ENCODE measurements at places on chromosomes 3 and 15.

DNA sequence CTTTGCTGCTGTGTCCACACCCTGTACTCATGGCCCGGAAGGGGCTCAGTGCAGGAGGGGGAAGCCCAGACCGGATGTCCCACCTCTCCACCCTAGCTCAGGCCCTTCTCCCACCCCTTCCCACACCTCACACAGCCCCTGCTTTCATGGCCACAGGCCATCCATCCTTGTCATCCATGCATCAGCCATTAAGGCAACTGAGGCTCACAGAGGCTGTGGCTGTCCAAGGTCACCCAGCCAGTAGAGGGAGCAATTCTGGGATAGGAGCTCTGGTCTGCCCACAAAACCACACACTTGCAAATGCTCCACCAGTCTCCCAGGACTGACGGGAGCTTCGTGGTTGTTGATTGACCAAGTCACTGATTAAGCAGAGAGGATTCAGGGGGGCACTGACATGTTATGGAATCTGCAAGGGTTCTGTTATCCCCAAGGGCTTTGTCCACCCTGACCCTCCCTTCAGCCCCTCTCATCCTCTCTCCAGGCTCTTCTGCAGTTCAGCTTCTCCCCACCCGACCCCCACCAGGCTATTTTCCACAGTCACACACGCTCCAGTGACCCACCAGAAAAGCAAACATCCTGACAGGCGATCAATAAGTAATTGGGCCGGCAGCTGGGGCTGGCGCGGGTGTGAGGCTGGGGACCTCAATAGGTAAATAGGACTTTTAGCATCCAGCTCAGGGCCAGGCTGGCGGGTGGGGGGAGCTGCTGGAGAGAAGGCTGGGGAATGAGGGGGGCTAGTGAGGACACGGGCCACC, 15.1 kb downstream of the LINGO1 start:
- DNase-seq: no peak

- DNase-seq: no peak
Measured at GRCh38 chr3:76972624-76973296, 67.1 kb upstream of the ROBO2 start.

DNA sequence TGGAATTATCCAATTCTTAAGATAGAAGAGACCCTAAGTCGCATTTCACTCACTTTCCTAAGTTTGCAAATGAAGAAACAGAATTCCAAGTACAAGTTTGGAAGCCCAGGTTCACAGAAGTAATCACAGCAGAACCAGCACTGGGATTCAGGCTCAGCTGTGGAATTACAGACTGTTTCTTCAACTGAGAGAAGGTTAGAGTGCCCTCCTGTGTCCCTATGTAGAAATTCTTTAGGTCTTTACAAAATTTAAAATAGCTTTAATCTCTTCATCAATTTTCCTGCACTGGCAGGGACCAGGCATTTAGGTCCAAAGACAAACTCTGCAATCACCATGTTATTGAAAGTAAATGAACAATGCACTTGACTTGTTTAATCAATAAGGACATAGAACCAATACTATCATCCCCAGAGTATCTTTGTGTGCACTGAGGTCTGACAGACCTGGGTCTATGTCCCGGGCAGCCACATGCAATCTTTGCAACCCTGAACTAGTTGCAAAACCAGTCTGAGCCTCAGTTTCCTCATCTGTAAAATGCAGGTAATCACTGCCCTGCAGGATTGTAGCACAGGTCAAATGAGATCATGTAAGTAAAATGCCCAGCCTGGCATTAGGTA, 96.3 kb upstream of the ZBED2 start:
- no peak for DNase-seq

GRCh38 chr3:17742880-17743657, 638 bp upstream of the TBC1D5 start:
- DNase-seq: no peak

DNA sequence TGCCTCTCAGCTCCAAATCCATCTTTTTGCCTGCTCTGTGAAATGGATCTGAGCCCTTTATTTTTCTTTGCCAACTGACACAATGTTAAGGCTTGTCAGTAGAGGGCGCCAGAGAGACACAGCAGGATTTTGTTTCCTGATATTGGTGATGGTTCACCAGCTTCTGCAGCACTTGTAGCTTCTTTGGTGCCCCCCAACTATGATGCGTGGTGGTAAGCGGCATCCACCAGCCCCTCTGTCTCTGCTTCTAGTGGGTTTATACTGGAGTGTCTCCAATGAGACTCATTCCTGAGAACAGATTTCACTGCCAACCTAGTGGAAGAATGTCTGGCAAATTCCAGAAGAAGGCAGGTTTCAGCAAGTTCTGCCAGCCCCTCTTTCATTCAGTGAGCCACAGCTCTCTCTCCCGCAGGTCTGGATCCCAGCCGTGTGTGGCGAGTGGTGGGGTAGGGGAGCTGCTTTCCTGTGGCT, 471.9 kb upstream of the FRG2C start:
- no peak for DNase-seq

DNA sequence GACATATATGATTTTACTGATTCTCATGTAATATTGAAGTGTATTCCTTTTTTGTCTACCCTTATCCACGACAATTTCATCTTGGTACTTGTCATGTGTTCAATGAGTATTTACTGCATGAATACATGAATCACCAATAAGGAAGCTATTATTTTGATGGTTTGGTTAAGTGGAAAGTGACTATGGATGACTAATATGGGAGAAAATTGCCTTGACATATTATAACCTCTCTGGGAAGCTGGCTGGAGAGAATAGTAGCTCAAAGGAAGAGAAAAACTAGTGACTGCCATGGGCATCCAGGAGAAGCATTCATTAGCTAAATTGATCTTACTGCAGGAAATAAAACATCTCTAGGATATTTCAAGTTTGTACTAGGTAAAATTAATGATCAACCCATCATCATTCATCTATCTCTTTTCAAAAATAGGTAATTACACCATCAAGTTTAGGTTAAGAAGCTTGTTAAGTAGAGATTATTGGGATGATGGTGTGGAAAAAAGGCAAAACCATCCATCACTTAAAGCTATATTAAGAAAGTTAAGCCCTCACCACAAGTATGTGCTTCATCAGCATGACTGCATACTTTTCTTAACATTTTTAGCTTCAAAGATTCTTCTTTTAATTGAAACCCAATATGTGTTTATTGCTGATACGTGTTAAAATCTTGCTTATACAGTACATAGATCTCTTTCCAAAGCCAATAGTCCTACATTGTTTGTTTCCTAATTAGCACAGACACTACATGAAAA, 455.2 kb upstream of the ARPP21 start:
- no peak for DNase-seq

GRCh38 chr15:40354408-40355171, 3.4 kb upstream of the DISP2 start:
- DNase-seq: peak; percentile 34

GRCh38 chr3:190004656-190005055, 116.0 kb downstream of the P3H2 start:
- DNase-seq: no peak

DNA sequence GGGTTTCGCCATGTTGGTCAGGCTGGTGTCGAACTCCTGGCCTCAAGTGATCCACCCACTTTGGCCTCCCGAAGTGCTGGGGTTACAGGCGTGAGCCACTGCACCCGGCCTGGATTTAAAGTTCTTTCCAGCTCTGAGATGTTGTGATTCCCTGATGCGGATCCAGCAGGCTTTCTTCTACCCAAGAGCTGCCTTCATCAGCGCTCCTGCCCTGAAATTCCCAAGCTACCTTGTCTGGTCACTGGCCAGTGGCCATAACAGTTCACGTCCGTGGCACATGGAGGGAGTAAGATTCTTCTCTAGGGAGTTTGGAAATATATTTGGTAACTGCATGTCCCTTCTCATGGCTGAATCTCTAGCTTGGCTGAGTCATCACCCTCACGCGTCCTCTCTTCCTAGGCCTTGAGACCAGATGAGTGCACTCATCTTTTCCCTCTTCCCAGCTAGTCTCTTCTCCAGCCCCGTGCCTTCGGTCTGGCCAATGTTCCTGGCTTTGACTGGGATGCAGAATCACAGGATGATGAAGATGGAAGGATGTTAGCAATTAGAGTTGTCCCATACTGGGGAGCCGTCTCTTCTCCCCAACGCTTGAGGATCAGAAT, 29.8 kb upstream of the APOD start:
- no peak for DNase-seq

DNA sequence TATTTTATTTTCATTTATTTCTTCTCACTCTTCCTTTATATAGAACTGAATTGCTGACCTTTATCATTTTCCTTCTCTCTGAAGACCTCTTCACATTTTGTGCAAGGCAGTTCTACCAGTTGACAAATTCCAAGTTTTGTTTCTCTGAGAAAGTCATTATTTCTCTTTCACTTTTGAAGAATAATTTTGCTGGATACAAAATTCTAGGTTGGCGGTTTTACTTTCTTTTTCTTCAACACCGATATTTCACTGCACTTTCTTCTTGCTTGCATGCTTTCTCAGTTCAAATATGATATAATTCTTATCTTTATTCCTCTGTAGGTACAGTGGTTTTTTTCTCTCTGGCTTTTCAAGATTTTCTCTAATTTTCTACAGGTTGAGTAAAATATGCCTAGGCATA, 15.9 kb downstream of the RFX7 start:
- no peak for DNase-seq

GRCh38 chr3:171377859-171378258, 82.3 kb downstream of the TNIK start:
- DNase-seq: no peak

- no peak for DNase-seq
Measured at GRCh38 chr15:41377978-41378377, 24.3 kb downstream of the NDUFAF1 start.

- DNase-seq: no peak
Measured at GRCh38 chr3:131421301-131421700, 39.7 kb downstream of the NUDT16 start.

GRCh38 chr3:74315291-74315690, 299.2 kb downstream of the CNTN3 start:
- DNase-seq: no peak

GRCh38 chr3:175826759-175827158, 967.6 kb downstream of the NAALADL2 start:
- no peak for DNase-seq

- peak; percentile 43 for DNase-seq
Measured at GRCh38 chr3:160885791-160886286, 129.8 kb downstream of the PPM1L start.

- no peak for DNase-seq
Measured at GRCh38 chr15:73626072-73626471, 7.1 kb downstream of the NPTN start.

GRCh38 chr3:133890972-133891644, 4.6 kb downstream of the RAB6B start:
- DNase-seq: no peak
